ENCODE measurements at places on chromosomes 12 and 14. TPM values are rescaled to one million over a fixed set of nuclear protein-coding genes. Genes with fewer than 3 reads are reported as not detected.

INSM2 gene
- not detected for total RNA-seq

TUBA1A gene
- total RNA-seq = 478 TPM

SLCO1C1 gene
- total RNA-seq = not detected

GPR84 gene
- total RNA-seq = not detected

SLC7A8 gene
- total RNA-seq = 4.3 TPM

BCAT1 gene
- 239 TPM for total RNA-seq

FGF23 gene
- total RNA-seq = not detected

TIGAR gene
- 11.2 TPM for total RNA-seq

CHGA gene
- total RNA-seq = not detected

ARHGEF25 gene
- total RNA-seq = 20.6 TPM

SCNN1A gene
- 0.36 TPM for total RNA-seq

OR4N2 gene
- under 0.01 TPM for total RNA-seq

SPIC gene
- not detected for total RNA-seq

NOC4L gene
- total RNA-seq = 11.2 TPM

PPM1H gene
- total RNA-seq = 13.4 TPM

SIRT4 gene
- 1.1 TPM for total RNA-seq

DEGS2 gene
- 0.29 TPM for total RNA-seq

NKX2-1 gene
- not detected for total RNA-seq

IL25 gene
- total RNA-seq = not detected

CLMN gene
- 1.1 TPM for total RNA-seq

ASCL4 gene
- not detected for total RNA-seq

MMAB gene
- 34.4 TPM for total RNA-seq

LRRC10 gene
- total RNA-seq = not detected

TAS2R43 gene
- total RNA-seq = not detected

IL31 gene
- not detected for total RNA-seq

SELPLG gene
- total RNA-seq = 1.1 TPM

MYF5 gene
- not detected for total RNA-seq

GDF11 gene
- 4.3 TPM for total RNA-seq

ZC2HC1C gene
- 1.1 TPM for total RNA-seq

TRPV4 gene
- total RNA-seq = 3.2 TPM

GPR137C gene
- total RNA-seq = 0.59 TPM

DNAJC22 gene
- 0.29 TPM for total RNA-seq

HOXC12 gene
- under 0.01 TPM for total RNA-seq

PIANP gene
- total RNA-seq = not detected

ACOT6 gene
- not detected for total RNA-seq

GNG2 gene
- total RNA-seq = 7.4 TPM

UBC gene
- 1,975 TPM for total RNA-seq

GPR68 gene
- 8.5 TPM for total RNA-seq

PLEKHG7 gene
- not detected for total RNA-seq

CCDC177 gene
- total RNA-seq = not detected

HOXC5 gene
- 1.8 TPM for total RNA-seq

FAM234B gene
- total RNA-seq = 5.6 TPM

CPNE8 gene
- total RNA-seq = 23.9 TPM

GPATCH2L gene
- 43.8 TPM for total RNA-seq

PLA2G1B gene
- not detected for total RNA-seq

STAC3 gene
- 0.36 TPM for total RNA-seq

GABARAPL1 gene
- total RNA-seq = 65.9 TPM

Measured in osteoblast (primary cell).